CD4-positive, alpha-beta T cell treated with Interleukin-2 at 100 ng/mL for 4 hours (primary cell): ENCODE measurements at places on chromosomes 12 and 14.

- DNase-seq, result no peak
These were observed 186.3 kb downstream of the DACT1 start for GRCh38 chr14:58824106-58824505.

GRCh38 chr12:62192180-62192902 lies 67.9 kb upstream of the USP15 start:
- peak; percentile 71 for DNase-seq

GRCh38 chr12:7694556-7695236 lies 879 bp downstream of the GDF3 start:
- no peak for DNase-seq

DNA sequence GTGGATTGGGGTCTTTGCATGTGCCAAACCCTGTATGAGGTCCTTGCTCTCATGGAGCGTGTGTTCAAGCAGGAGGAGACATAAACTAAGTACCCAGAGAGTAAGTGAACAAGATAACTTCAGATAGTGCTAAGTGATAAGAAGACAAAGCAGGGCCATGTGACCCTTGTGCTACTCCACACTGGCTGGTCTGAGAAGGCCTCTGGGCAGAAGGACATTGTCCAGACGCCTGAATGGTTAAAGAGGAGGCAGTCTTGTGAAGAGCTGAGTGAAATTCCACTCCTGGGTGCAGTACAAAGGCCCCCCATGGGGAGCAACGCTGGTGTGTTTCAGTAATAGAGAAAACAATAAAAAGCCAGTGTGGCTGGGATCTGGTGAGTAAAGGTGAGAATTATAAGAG lies 93.3 kb upstream of the RIC8B start:
- DNase-seq, result no peak

GRCh38 chr14:52068615-52069306 lies at the start of gene NID2:
Gene NID2, minus strand, starts transcription at chr14:52069059. Its CDS starts 65 bp downstream, at chr14:52068994.
- DNase-seq, result peak; percentile 46

- DNase-seq, result no peak
These were observed 69.1 kb upstream of the COCH start for GRCh38 chr14:30805284-30805683.

- no peak for DNase-seq
These were observed 60.9 kb upstream of the TMTC1 start for GRCh38 chr12:29844667-29845066.

DNA sequence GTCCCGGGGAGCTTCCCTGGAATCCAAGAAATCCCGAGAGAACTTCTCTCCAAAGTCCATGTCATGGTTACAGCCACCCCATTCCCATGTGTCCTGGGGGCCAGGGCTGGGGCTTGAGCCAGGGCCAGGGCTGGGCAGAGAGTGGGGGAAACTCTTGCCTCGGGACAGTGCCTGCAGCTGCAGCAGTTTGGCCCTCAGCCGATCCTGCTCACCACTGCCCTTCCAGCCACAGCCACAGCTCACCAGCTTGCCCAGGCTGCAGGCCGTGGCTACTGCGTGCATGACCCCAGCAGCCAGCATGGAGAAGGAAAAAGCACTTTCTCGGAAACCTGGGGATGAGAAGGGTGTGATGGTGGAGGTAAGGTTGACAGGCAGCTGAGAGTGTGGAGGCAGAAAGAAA lies 3.5 kb downstream of the WNT10B start:
- DNase-seq, result no peak

DNA sequence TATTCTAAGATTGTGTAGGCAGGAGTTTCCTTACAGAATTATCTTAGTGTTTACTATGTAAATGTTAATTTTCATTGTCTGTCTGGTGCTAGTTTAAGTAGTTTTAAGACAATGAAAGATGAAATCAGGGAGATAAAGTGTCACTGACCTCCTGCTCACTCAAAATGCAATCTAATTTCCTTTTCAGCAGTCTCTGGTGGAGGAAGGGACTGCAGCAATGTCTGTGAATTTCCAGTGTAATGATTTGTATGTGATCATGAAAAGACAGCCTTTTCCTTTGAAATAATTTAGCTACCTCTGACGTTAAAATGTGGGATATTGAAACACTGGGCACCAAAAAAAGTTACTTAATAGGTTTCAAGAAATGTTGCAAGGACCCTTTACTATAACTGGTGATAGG lies 779.7 kb upstream of the FLRT2 start:
- no peak for DNase-seq

DNA sequence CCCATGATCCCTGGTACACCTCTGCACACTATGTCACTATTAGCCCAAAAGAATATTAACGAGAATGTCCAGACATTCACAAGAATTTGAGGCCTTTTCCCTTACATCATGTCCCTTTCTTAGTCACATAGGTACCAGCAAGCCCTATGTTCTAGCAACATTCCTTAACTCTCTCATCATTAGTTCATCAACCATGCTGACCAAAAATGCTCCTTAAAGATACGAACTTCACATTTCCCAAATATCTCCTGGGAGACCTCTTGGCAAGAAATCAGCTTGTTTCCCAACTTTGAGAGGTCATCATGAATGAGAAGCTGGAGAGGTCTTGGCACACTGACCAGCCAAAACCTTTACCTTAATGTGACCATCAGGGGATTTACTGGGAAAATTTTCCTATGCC lies 4.6 kb downstream of the SALL2 start:
- no peak for DNase-seq

GRCh38 chr12:131221061-131221956 lies 267.6 kb downstream of the ADGRD1 start:
- DNase-seq, result no peak

DNA sequence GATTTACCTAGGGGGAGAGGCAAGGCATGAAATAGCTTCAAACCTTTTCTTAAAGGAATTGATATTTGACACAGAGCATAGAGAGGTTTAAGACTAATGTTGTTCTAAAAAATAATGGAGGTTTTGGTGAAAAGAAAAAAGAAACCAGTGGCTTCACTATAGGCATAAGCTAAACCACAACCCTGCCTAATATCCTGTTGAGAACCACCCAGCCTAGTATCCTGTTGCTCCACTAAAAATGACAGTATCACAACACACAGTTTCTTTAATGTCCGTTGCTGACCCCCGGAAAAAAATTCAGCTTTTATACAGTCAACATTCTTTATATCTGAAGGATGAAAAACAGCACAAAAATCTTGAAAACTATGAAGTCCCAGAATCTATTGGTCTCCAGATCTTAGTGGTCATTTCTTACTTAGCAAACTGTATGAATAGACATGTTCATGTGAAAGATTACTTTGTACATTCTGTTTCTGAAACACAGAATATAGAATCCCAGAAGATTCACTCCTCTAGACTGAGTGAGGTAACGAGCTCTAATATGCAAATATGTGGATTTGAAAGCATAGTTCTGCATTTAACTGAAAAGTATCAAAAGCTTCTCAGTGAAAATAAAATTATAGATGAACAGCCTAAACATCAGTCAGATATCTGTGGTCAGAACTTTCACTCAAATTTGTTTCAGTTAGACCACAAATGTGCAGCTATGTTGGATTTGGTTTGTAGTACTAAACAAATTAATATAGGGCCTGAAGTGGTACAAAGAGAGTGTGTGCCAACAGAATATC lies 40.5 kb downstream of the GALC start:
- DNase-seq, result peak; percentile 35

GRCh38 chr12:96948782-96949181 lies 41.7 kb downstream of the NEDD1 start:
- DNase-seq, result no peak

- no peak for DNase-seq
These were observed 6.6 kb downstream of the DCD start for GRCh38 chr12:54641554-54641953.

DNA sequence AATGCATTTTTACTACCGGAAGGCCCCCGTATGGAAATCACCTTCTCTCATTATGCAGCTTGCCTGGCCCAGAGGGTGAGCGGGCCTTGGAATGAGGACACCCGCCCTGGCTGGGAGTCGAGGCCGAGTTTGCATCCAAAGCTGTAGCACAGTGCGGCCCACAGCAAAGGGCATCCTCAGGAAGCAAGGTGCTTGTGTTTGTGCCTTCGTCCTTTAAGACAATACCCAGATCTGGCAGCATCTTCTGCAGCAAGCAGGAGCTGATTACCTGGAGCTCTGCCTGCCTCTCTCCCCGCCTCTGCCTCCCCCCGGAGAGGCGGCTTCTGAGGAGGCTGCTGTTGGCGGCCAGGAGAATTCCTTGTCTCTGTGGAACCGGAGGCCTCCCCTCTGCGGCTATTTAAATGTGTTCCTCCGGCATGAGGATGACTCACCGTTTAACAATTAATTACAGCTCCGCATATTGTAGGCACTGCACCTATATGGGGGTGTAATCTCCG lies 145.3 kb downstream of the CACNA1C start:
- DNase-seq, result no peak

GRCh38 chr12:130335517-130336392 lies 1.9 kb upstream of the PIWIL1 start:
- DNase-seq, result peak; percentile 12

GRCh38 chr12:12585115-12585863 lies 22.6 kb upstream of the DUSP16 start:
- DNase-seq, result no peak

DNA sequence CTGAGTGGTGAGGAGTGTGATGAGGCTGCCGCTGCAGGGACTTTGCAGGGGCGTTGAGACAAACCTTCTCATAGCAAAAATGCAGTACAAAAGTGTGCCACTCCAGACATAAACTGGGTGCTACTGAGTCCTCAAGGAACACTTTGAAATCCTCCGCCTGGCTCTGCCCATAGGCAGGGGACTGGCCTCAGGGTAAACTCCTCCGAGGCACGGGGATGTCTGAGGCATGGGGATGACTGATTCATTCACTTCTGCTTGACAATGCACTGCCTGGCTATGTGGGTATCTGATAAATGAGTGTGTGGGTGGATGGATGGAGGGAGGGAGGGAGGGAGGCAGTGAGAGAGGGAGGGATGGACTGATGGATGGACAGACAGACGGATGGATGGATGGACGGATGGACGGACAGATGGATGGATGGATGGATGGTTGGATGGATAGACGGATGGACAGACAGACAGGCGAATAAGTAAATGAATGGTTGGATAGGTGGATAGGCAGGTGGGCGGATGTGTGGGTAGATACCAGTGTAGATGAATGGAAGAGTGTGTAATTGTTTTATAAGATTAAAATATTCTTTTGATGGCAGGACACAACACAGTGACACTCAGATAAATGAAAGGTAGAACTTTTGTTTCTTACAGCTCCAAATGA lies 2.1 kb upstream of the BDKRB2 start:
- no peak for DNase-seq

DNA sequence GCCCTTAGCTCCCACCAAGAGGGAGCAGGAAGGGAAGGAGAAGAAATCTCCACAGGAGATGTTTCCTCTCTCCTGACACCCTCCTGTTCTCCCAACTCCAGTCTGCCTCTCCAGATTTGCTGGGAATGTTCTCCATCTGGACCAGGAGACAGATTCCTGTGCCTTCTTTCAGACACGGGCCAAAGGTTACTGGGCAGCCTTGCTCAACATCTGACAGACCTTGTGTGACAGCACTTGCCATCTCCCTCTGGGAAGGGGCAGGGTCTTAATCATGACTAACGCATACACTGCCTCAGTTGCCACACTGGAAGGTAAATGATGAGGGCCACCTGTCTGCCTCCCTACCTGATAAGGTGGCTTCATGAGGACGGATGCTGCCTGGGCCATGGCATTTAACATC lies 2.5 kb upstream of the TTC7B start:
- no peak for DNase-seq

DNA sequence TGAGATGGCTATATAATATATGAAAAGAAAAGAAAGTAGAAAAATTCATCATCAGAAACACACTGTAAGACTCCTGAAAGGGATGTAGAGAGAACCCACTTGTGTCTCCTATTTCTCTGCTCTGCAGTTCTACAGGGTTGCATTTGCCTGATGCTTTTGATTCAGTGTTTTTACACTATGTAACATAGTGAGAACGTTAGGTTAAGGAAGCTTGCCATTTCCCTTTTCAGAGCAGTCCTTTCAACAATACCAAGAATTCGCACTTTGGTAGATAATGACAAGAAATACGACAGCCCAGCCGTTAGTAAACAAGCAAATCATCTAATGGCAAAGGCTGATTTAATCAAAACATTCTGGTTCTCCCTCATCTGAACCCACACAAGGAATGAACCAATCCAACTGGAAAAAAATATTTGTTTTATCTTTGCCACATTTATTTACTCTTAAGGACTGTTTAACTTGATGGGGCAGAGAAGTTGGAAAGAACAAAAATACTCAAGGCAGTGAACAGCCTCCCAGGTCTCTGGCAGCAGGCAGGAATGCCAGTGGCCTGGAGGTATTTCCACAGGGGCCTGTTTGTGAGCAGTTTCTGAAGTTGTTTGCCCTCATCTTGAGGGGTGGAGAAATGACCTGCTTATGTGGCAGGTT lies 30.8 kb upstream of the SOCS2 start:
- DNase-seq, result no peak

DNA sequence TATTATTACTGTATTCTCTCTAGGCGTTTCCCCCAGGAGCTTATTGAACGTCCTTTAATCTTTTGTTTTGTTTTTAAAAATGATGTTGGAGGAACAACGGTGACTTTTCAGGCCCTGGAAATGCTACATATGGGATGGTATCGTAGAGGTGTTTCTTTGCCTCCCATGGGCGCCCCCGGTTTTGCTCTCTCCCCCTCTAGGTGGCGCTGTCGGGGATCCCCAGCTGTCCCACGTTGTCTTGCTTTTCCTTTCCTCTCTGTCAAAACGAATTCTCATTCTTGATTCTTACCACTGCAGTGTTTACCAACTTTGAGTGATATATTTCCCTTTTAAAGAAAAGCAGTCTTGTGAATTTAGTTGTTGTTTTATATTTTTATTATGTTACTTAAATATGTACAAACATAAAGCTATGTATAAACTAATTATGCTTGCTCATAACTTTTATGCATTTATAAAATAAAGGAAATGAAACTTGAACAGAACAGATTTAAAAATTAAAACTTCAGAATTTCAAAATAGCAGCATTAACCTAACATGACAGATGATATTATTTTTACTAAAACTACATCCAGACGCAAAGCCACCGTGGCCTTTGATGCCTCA lies 171.9 kb downstream of the RGS6 start:
- peak; percentile 6 for DNase-seq

- DNase-seq, result no peak
These were observed 204.3 kb downstream of the PPM1H start for GRCh38 chr12:62730649-62731048.

- no peak for DNase-seq
These were observed 64.8 kb downstream of the PTHLH start for GRCh38 chr12:27907766-27908165.

DNA sequence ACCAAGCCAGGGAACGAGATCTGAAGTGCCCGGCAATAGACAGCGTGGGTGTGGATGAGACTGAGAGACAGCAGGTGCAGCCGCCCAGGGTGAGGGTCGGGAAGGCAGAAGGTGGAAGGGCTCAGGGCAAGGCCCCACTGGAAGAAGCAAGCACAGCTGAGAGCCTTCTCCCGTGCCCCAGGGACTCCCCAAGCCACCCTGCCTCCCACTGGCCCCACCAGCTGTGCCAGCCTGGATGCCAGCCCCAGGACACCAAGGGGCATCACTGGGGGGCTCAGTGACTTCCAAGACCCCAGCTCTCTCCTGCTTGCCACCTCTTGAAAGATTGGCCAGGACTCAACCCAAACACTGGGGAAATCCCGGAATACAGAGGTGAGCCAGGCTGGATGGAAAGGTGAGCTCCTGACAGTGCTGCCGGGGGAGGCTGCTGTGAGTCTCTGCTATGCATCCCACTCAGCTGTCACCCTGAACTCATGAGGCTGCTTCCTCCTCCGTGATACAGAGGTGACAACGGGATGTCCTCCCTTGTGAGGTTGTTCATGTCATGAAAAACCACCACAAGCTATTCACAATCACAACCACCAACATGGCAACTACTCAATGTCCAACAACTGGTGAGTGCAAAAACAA lies 13.8 kb downstream of the TESC start:
- DNase-seq, result no peak

GRCh38 chr14:104805326-104805678 lies 4.4 kb downstream of the ZBTB42 start:
- DNase-seq, result no peak
